ENCODE measurements at places on chromosomes 6 and 20.

DNA sequence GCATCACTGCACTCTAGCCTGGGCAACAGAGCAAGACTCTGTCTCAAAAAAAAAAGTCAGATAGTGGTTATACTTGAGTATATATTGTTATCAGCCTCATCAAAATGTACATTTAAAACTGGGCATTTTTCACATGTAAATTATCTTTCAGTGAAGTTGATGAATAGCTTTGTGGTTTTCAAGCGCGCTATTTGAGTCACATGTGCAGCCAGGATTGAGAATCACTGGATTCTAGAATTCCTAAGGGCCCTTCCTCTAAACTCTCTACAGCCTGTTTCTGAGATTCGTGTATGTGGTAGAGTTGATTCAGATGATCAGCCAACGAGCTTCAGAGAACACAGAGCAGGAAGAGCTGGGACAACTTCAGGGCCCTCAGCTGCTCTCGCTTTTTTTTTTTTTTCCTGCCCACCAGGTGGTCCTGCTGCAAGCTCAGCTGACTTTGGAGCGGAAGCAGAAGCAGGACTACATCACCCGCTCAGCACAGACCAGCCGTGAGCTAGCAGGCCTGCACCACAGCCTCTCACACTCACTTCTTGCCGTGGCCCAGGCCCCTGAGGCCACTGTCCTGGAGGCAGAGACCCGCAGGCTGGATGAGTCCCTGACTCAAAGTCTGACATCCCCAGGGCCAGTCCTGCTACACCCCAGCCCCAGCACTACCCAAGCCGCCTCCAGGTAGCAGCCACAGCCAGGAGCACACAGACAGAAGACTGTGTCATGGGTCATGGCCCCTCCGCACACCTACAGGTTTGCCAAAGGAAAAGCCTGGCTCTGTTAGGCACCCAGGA lies 18.3 kb downstream of the C20orf173 start:
- DNase-seq: peak; percentile 68

- no peak for DNase-seq
Observed at GRCh38 chr6:133834472-133835170, 54.3 kb upstream of the TCF21 start.

DNA sequence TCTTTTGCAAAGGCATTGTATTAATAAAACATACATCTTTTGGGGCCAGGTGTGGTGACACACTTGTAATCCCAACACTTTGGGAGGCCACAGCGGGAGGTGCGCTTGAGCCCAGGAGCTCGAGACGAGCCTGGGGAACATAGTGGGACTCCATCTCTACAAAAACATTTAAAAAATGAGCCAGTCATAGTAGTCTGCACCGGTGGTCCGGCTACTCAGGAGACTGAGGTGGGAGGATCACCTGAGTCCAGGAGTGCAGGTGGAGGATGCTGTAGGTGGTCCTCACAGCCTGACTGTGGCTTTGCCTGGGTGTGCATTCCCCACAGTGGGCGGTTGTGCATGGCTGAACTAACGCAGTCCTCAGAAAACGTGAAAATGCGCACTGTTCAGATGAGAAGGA lies 162.5 kb downstream of the DLL1 start:
- DNase-seq: no peak

DNA sequence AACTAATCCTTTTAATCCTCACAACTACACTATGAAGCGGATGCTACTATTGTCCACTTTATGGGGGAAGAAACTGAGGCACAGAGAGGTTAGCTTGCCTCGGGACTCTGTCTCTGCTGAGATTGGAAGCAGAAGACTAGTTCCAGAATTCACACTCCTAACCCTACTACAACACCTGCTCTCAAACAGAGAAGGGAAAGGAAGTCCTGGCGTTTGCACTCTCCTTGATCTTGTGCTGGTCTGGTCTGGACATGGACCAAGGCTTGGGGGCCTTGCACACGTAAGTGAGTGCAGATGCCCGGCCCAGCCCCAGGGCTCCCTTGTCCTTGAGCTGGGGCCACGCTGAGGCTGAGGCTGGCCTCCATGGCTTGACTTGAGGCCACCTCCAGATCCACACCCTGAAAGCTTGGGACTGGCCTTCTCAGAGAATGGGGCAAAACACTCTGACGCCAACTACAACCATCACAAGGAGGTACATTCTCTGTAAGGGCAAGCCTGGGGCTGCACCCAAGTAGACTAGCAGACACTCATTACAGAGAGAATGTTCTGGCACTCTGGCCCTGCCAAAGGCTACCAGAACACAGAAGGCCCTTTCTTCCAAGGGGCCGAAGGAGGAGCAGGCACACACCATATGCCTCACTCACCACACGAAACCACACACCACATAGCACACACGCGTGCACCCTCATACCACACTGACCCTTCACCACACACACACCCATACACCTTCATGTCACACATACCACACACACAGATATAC lies 33.3 kb upstream of the EZR start:
- DNase-seq: no peak

DNA sequence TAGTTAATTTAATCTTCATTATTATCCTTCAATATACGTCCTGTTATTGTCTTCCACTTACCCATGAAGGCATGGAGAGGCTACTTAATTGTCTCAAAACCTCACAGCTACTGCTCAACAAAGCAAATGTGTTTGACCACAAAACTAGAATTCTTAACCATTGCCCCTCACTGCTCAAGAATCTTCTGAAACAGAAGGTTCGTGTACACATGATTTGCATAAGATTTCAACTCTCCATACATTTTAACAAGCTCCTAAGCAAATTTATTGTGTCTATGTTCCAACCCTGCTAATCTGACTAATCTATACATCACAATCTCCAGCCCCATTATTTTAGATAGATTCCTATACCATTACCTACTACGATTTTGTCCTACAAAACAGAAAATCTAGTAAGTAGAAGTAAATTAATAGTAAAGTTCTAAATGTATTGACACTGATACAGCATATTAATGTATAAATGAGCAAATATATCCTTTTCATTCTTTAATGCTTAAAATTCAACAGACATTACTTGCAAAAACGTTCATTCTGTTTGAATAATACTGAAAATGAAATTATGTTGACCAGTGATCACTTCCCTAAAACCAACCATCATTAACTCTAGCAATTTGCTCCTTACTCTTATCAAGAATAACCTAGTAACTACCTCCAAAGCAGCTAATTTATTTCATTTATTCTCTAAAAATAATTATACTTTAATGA lies 89.7 kb upstream of the RNF217 start:
- no peak for DNase-seq

- peak; percentile 95 for DNase-seq
Observed at GRCh38 chr6:6712449-6713403, 124.2 kb downstream of the LY86 start.

GRCh38 chr6:84035484-84035883 lies 1.9 kb downstream of the MRAP2 start:
- DNase-seq: no peak

DNA sequence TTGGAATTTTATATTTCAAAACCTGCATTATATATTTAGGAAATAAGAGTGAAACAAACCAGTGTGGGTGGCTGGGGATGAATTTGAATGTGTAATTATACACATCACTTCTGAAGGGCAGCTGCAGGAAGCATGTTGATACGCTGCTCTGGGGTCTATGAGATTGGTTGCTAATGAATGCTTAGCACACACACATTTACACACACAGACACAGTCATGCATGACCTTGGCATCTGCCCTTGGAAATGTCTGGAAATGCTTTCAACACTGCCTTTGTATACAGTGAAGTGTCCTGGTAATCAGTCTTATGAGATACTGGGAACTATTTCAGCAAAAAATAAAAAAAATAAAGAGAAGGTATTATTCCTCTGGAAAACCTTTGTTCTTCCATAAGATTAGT lies 83.4 kb downstream of the ELOVL4 start:
- no peak for DNase-seq

DNA sequence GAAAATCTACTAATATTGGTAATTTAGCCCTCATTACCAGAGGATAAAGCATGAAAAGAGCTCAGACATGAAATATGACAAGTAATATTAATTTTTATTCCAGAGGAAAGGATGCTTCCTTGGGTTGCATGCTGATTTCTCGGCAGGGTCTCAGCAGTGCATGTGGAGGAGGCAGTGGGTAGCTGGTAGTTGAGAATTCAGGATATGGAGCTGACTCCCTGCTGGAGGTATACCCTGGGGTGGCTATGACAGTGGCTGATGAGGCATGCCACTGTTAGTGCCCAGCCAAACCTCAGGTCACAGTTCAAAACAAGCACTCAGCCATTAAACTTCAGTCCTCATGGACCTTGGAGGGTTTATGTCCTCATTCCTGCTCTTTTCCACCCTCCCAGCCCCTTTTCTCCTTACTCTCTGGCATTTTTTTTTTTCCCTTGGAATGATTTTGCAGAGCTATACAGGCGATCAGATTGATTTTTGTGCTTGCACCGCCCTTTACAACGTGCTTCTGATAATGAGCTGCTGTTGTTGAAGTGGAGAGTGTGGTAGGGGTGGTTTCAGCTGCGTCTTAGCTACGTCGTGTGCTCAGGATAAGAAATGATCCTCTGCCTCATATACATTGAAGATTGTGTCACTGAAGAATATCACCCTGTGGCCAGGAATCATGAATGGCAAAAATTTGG lies 761.9 kb upstream of the MMS22L start:
- DNase-seq: no peak

DNA sequence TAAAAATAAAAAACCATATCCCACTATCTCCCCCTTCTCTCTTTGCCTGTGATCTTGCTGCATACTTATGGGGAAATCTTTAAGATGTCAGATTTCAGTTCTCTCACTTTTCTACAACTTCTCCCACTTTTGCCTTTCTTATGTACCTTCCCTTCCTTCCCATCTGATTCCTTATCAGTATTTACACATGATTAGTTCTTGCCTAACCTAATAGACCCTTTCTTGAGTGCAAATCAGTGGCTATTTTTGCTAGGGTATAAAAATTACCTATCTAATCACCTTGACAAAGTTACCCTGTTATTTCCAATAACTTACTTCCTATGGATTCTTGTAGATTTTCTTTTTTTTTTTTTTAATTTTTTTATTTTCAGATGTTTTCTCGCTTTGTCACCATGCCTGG lies 75.7 kb downstream of the PTPRA start:
- DNase-seq: no peak

GRCh38 chr6:77036400-77036799 lies 426.9 kb downstream of the HTR1B start:
- DNase-seq: peak; percentile 19

DNA sequence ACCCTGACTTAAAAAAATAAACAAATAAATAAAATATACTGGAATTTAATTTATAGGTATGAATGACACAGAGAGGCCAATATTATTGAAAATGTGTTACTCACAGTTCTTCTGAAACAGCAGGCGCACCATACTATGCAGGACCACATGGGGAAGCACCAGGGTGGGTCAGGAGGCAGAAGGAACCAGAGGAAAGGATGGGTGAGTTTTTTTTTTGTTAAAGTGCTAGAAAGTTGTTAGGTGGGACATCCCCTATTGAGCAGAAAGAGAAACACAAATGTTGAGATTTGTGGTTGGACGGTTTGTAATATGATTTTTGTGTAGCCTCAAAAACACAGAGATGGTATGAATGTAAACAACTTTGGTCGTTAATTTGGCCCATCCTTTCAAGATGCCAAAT lies 26.0 kb downstream of the PTPRA start:
- DNase-seq: no peak

- DNase-seq: peak; percentile 4
Observed at GRCh38 chr6:75748003-75748742, 866 bp upstream of the MYO6 start.

GRCh38 chr6:126432564-126432963 lies 92.6 kb downstream of the CENPW start:
- DNase-seq: no peak

- DNase-seq: peak; percentile 32
Observed at GRCh38 chr6:97059473-97059872, 134.9 kb downstream of the KLHL32 start.

DNA sequence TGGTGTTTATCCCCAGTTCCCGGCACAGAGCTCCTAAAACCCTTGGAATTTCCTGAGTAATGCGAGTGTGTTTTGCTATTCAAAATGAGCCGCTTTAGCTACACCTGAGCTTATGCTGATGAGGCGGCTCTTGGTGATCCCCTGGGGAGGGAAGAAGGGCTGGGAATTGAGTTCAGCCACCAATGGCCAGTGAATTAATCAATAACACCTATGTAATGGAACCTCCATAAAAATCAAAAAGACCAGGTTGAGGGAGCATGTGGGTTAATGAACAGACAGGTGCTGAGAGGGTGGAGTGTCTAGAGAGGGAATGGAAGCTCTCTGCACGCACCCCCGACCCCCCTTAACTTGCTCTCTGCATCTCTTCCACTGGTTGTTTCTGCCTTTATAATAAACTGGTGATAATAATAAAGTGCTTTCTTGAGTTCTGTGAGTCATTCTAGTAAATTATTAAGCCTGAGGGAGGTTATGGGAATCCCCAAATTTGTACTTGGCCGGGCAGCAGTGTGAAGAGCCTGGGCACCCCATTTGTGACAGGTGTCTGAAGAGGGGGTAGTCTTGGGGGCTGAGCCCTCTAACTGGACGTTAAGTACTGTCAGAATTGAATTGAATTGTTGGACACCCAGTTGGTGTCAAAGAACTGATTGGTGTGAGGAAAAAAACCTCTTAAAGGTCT lies 24.6 kb upstream of the SERPINB1 start:
- DNase-seq: no peak

DNA sequence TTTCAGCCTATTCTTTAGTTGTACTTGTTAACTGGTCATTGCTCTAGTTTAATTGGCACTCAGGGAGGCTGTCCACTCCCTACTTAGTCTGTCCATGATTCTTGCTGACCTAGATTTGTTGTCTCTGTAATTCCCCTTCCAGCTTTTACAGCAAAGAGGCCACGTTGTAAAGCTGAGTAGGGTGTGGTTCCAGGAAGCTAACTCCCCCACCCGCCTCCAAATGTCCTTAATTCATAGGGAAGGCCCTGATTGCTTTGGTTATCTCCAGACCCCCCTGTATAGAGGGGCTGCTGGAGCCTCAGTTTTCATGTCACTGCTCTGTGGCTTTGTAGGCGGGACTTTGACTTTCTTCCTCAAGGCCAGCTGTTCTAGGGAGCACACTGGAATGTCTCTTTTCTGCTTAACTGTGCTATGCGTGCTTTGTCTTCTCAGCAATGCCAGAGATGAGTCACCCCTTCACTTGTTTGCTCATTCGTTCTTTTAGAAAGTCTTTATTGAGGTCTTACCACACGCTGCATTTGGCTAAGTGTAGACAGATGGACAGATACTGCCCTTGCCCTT lies 175.1 kb upstream of the JAG1 start:
- DNase-seq: peak; percentile 94

DNA sequence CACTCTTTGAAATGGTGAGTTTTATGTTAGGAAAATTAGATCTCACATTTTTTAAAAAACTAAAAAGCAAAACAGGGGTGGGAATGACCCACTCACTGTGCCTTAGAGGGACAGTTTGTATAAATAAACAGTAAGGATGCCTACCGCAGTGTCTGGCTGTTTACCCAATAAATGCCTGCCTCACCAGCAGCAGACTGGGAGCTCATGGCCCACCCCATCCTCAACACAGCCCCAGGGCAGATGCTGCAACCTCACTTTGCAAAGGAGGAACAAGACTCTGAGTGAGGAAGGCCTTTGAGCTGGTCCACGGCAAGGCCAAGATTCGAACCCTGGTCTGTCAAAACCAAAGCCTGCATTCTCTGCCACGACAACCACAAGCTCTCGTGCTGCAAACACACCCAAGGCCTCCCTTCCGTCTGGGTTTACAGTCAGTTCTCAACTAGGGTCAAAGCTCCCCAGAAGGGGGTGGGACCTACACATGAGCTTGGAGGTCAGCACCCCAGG lies 77.8 kb downstream of the BMP7 start:
- no peak for DNase-seq

- DNase-seq: peak; percentile 31
Observed at GRCh38 chr6:80211286-80211685, 104.8 kb downstream of the BCKDHB start.

GRCh38 chr20:62740286-62741141 lies 31.9 kb downstream of the NTSR1 start:
- DNase-seq: peak; percentile 91

- DNase-seq: peak; percentile 78
Observed at GRCh38 chr6:45436544-45437438, 59.1 kb upstream of the SUPT3H start.
